ENCODE measurements at places on chromosomes 5 and 9.

GRCh38 chr5:56357426-56357825 is 124.3 kb upstream of the ANKRD55 start:
- DNase-seq: no peak

DNA sequence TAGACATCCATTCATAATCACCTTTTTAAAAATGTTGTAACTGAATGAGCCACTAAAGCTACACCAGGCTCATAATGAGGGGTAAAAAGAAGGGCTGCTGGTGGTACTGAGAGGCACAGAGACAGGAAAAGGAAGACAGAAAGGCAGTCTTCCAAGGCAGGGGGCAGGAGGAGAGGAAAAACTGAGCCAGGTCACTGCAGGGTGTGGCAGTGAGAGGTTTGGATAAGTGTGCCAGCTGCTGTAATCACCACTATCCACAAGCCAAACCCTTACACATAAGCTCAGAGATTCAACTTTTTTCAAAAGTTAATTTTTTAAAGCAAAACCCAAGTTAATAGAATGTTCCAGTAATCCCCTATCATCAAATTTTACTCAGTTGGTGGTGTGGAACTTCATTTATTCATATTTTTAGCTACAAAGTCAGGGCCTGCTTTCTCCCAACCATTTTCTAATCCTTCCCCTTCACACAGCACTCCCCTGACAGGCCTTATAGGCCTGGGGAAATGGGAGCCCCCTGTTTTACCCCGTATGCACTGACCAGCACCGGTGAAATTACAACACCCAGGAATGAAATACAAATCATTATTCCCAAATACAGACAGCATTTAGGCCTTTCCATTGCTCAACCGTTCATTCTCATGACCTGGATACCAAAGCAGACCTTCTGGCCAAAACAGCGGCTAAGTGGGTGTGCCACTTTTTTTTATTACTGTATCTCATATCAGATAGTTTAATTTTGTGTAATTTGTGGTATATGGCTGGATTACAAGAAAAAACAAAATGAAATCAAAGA is 76.3 kb downstream of the EFNA5 start:
- no peak for DNase-seq

GRCh38 chr5:59608745-59609144 is 284.8 kb downstream of the PDE4D start:
- no peak for DNase-seq

DNA sequence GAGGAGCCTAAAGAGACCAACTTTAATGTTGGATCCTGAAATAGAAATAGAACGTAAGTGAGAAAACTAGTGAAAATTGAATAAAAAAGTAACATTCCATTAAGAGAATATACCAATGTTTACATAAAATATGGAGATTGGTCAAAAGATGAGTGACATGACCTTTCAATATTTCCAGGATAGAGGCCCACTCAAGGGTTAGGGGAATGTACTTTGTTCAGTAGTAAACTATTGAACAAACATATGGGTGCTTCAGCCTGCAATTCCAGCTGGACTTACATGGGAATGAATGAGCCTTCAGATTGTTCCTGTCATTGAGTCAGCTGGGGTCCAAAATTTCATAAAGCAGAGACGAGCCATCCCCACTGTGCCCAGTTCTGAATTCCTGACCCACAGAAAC is 371.7 kb upstream of the POU5F2 start:
- no peak for DNase-seq

DNA sequence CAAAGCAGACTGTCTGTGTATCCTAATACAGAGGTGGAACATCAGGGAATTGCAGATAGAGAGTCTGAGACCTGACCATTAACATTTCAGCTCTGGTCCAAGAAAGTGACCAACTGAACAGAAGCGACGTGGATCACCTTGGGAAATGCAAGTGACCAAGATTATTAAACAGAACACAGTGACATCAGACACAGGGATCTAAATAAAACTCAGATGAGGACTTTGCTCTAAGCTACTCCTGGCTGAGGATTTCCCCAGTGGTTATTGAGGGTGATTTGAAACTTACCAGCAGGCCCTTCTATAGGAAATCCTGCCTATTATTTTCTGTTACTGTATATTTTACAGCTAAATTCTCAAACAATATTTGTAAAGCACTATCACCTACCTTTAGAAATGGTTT is 436.0 kb downstream of the TMEM38B start:
- DNase-seq: no peak

GRCh38 chr9:100729336-100729895 is 151.5 kb downstream of the CAVIN4 start:
- DNase-seq: no peak

Measured in NCI-H460 (cell line).